ENCODE measurements at places on chromosomes 13 and 19.

DNA sequence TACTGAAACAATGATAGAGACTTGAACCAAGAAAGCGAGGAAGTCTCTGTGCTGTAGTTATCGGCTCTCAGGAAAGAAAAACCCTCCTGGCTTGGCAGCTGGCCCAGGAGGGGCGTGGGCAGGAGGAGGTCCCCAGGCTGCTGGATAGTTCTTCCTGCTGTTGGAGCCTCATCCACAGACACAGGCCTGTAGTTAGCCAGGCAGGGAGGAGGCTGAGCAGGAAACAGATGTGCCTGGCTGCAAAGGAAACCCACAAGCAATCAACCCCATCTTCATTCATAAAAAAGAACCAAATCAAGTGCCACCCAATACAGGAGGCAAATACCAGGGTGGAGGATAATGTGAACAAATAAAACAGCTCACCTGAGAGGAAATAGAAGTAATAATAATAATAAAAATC is 86.2 kb downstream of the IRS2 start:
- peak; percentile 28 for DNase-seq

DNA sequence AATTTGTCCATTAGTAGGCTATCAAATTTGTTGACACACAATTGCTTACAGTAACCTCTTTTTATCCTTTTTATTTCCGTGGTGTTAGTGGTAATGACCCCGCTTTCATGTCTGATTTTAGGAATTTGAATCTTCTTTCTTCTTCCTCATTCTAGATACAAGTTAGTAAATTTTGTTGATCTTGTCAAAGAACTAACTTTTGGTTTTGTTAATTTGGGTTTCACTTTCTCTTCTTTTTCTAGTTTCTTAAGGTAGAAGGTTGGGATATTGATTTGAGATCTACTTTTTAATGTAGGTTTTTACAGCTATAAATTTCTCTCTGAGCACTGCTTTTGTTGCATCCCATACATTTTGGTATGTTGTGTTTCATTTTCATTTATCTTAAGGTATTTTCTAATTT is 53.3 kb upstream of the SLC7A1 start:
- no peak for DNase-seq

DNA sequence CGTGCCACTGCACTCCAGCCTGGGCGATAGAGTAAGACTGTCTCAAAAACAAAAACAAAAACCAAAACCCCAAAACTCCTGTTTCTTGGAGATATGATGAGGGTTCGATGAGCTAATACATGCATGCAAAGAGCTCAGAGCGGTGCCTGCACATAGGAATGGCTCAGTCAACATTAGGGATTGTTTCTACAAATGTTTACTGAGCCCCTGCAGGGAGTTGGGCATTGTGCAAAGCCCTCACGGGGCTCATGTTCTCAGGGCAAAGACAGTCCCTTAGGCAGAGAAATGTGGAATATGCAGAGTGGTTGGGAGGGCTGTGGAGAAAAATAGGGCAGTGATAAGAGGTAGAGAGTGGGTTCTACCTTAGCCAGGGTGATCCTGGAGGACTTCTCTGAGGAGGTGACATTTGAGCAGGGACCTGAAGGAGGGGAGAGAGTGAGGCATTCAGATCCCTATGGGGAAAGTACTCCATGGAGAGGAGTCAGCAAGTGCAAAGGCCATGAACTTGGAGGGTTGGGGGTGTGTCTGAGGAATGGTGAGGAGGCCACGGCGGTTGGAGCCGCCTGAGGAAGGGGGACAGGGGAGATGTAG is 1.5 kb upstream of the EHD2 start:
- DNase-seq: no peak

DNA sequence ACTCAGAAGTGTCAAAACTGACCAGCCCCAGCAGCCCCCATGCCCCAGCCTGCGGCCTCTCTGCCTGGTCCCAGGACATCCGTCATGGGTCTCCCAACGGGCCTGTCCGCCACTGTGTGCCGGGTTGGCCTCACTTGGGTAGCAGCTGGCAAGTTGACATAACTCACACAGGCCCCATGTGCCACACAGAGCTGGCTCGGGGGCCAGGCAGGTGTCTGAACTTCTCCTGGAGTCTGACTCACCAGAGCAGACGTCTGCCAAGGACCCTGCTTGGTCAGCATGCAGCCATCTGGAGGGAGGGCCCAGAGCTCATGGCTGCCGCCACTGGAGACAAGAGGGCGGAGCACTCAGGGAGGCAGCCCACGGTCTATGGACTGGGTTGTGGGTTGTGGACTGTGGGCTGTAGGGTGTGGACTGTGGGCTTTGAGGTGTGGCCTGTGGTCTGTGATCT is 32.0 kb upstream of the TMEM255B start:
- DNase-seq: peak; percentile 34

- no peak for DNase-seq
These were observed 9.9 kb downstream of the CNFN start for GRCh38 chr19:42380155-42380554.

- DNase-seq: no peak
These were observed 204.4 kb downstream of the COG6 start for GRCh38 chr13:39859898-39860297.

- DNase-seq: no peak
These were observed 822 bp upstream of the ZBTB7A start for GRCh38 chr19:4067396-4068046.

- DNase-seq: no peak
These were observed 127.2 kb upstream of the ZNF91 start for GRCh38 chr19:23522431-23522830.

GRCh38 chr13:79479882-79480281 is 1.1 kb upstream of the NDFIP2 start:
- DNase-seq: no peak

DNA sequence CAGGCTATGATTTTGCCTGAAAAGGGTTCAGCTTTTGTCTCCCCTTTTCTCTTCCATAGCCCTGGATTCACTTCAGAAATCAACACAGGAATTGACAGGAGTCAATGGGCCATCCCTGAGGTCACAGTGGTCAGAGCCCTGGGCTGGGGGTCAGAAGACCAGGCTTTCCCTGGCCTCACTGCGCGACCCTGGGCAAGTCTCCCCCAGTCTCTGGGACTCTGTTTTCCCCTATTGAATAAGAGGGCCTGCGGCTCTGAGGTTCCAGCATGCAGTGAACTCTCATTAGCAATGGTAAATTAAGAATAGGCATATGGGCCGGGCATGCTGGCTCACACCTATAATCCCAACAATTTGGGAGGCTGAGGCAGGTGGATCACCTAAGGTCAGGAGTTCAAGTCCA is 30.7 kb upstream of the VSTM2B start:
- no peak for DNase-seq

DNA sequence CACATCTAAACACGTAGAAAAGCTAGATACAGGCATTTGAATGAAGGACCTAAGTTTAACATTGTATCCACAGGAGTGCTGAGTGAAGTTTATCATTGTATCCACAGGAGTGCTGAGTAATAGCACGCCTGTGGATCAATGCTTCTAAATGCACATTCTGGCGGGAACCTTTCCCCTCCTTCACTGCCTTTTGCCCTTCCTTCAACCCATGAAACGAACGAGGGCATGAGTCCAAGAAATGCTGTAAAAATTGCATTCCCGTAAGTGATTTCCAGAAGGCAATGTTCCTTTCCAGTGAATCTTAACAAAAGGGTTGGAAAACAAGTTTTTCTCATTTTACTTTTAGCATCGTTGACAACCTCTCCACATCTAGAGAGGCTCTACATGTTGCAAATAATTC is 88.1 kb downstream of the ZDHHC20 start:
- no peak for DNase-seq

DNA sequence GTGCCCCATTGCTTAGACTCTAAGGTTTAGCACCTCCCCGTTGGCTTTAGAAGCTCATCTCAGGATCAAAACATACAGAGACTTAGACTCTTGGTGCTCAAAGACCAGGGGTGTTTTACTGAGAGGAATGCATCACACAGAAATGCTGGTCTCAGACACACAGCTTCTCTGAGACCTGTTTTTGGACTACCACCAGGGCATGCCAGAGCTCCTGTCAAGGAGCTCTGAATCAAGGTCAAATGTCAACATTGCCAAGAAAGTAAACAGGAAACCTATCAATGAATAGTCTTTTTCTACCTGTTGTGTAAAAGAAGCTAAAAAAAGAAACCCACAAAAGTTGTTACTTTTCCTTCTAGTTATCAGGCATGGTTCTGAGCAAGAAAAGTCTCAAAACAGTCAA is 149.2 kb downstream of the COL4A1 start:
- peak; percentile 30 for DNase-seq

DNA sequence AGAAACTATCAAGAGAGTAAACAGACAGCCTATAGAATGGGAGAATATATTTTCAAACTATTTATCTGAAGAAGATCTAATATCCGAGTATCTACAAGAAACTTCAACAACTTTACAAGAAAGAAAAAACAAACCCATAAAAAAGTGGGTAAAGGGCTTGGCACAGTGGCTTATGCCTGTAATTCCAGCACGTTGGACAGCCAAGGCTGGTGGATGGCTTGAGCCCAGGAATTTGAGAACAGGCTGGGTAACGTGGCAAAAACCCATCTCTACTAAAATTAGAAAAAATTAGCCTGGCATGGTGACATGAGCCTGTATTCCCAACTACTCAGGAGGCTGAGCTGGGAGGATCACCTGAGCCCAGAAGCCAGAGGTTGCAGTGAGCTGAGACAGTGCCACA is 7.8 kb upstream of the LGALS16 start:
- DNase-seq: no peak

DNA sequence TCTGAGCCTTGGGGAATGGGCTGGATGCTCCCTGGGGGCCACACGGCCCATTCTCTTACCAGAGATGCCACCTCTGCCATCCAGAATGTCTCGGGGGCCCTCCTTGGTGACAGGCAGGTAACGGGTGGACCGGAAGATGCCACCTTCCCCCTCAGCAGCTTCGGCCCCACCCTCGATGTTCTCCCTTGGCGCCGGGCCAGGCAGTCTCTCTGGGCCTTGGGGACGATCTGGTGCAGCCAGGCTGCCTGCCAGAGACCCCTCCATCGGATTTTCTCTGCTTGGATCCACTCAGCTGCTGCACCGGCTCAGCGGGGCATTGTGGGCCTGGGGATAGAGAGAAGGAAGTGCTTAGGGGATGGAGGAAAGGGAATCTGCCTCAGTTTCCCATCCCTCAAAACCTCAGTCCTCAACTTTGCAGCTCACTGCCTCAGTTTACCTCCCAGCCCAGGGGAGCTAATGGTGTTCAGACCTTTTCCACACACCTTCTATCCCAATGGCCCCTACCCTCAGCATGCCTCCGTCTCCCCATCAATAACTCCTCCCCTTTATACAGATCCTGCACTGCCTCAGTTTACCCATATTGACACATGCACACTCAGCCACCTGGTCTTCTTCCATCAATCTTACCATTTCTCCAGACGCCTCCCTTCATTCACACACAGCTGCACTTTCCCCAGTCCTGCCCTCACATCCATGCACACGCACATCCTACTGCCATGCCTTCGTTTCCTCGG is 1.5 kb downstream of the WIZ start:
- DNase-seq: peak; percentile 35

DNA sequence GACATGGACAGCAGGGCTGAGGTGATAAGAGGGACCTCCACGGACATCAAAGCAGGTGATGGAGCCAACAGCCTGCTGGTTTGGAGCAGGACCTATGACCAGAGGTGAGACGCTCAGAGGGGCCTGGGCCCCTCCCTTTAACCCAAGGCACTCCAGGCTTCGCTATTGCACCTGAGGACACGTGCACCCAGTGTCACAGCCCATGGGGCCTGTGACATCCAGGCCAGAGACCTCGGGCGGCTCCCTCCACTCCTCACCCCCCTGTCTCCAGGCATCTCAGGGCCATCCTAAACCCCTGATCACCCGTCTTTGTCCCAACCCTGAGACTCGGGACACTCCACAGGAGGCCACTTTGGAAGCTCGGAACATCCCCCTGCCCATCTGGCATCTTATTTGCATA is 12.9 kb downstream of the ADGRE5 start:
- DNase-seq: no peak

DNA sequence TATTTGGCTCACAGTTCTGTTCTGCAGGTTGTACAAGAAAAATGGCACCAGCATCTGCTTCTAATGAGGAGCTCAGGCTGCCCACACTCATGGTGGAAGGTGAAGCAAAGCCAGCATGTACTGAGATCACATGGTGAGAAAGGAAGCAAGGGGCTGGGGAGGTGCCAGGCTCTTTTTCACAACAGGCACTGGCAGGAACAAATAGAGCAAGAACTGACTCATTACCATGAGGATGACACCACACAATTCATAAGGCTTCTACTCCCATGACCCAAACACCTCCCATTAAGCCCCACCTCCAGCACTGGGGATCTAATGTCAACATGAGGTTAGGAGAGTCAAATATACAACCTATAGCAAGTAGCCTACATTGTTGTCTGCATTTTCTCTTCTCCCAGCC is 522.6 kb downstream of the RFC3 start:
- no peak for DNase-seq

DNA sequence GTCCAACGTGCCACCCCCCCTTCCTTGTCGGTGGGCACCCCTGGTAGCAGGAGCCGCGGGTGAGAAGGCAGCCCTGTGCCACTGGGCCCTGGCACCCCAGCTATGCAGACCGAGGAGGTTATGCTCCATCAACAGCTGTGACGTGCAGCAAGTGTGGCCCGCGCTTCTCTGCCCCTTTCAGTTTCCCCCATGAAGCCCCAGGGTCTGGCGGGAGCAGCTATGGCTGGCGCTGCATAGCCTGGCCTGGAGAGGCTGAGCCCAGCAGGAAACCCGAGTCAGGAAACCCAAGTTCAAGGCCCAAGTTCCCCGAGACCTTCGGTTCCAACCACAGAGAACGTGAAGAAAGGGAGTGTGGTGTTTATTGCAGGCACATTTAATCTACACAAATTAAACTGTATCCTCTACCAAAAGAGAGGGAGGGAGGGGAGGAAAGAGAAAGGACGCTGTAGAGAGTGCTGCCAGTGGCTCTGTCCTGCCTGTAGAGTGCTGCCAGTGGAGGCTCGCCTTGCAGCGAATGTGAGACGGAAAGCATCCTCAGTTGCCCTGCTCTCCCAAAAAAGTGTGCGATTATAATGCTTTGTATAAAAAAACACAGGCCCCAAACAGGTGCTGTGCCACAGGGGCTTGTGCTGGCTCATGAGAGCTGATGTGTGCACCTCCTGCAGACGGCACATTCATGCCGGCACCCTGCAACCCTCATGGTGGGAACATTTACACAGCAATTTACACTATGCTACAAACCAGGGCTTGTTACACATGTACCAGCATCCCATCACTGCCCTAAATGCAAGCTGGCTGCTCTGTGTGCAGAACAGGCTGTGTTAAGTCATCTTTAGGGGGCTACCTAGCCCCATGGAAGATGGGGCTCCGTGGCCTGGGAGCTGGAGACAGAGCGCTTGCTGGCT is 16.3 kb downstream of the POP4 start:
- no peak for DNase-seq

- peak; percentile 25 for DNase-seq
These were observed 15.0 kb downstream of the NUFIP1 start for GRCh38 chr13:44974056-44974793.

GRCh38 chr13:43057653-43058317 is 34.4 kb downstream of the DNAJC15 start:
- no peak for DNase-seq
